ENCODE measurements at places on chromosomes 6 and 20. TPM values are rescaled to one million over a fixed set of nuclear protein-coding genes. Genes with fewer than 3 reads are reported as not detected.

- DNase-seq = no peak
Measured at GRCh38 chr6:16311763-16312162, 73.4 kb downstream of the GMPR start.

DNA sequence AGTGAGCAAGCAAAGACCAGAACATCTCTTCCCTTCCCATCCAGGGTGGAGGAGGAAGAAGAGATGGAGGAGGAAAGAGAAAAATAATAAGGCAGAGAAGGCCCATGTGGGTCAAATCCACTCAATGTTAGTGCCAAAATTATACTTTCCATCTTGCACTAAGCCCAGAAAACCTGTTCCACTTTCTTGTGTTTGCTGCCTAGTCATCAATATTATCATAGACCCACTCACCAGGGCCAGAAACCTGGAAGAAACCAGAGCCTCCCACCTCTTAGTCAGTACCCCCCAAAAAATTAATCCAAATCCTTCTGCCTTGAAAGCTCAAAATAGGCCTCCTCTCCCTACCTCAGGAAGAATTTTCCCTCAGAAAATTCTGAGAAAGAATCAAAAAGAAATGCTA is 171.1 kb downstream of the SOD2 start:
- DNase-seq = no peak

The LY6G6D gene
- polyA plus RNA-seq = not detected

The SLC12A5 gene
- not detected for polyA plus RNA-seq

DNA sequence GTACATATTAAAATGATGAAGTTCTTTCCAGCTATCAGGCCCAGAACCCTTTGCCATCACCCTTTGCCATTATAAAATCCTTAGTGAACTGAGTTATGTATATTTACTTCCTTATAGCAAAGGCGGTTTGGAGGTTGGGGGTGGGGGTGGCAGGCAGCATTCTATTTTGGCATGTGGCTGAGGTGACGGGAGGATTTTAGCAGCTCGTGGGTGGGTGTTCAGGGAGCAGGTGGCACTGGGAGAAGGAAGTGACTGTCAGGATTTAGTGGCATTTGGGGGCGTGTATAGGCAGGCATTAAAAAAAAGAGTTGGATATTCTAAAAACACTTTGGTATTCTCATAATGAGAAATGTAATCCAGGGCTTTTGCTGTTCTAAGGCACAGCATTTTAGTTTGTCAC is 150.7 kb downstream of the RIMS1 start:
- DNase-seq = no peak
